ENCODE measurements at places on chromosomes 11 and 22.
A peak's percentile ranks its signal among the peaks of the same experiment; 100 is the strongest.

- no peak for DNase-seq
These were observed 31.0 kb downstream of the SIK2 start for GRCh38 chr11:111633248-111633647.

GRCh38 chr11:83282084-83282716, 4.0 kb downstream of the CCDC90B start:
- no peak for DNase-seq

DNA sequence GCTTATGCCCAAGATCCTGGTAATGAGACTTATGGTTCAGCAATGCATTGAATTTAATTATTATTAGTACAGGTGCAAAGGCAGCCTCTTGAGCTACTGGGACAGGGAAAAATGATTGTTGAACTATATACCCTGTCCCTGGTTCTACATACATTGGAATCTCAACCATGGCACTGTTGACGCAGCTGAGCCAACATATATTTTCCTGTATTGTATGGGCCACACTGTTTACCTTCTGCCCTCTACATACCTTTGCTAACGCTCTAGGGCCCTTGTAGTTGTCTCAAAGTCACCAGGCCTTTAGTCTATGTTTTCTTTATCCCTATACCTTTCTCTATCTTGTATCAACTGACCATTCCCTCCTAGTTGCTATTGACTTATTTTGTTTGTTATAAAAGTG, 22.6 kb downstream of the KREMEN1 start:
- DNase-seq, result no peak

GRCh38 chr11:44623341-44623730, 57.9 kb downstream of the CD82 start:
- no peak for DNase-seq

- DNase-seq, result no peak
These were observed 19.1 kb upstream of the LINC01488 start for GRCh38 chr11:69462106-69462951.

DNA sequence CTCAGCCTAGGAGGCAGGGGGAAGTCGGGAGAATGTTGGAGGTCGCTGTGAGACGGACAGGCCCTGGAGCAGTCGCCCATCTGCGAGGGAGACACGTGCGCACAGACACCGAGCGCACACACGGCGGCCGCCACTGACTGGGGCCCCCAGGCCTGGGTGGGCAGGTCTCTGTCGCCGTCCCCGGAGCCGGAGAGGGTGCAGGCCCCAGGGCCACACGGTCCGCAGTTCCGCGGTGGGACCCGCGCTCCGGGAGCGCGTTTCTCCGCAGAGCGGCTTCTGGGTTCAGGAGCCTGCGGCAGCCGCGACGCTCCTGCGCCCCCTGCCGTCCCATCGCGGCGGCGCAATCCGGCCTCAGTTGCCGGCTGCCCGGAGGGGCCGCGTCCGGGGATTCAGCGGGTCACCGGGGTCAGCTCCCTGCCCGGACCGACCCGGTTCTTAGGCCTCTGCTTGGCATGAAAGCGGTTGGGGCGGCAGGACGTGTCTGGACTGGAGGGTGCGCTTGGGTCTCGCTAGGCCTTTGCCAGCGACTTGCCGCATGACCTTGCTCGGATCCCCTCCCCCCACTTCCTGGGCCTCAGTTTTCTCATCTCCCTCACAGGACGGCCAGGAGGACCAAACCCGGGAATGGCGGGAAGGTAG, 31.2 kb downstream of the PDE2A start:
- peak; percentile 72 for DNase-seq

GRCh38 chr11:61735391-61735790, 17.0 kb upstream of the MYRF start:
- DNase-seq, result no peak

DNA sequence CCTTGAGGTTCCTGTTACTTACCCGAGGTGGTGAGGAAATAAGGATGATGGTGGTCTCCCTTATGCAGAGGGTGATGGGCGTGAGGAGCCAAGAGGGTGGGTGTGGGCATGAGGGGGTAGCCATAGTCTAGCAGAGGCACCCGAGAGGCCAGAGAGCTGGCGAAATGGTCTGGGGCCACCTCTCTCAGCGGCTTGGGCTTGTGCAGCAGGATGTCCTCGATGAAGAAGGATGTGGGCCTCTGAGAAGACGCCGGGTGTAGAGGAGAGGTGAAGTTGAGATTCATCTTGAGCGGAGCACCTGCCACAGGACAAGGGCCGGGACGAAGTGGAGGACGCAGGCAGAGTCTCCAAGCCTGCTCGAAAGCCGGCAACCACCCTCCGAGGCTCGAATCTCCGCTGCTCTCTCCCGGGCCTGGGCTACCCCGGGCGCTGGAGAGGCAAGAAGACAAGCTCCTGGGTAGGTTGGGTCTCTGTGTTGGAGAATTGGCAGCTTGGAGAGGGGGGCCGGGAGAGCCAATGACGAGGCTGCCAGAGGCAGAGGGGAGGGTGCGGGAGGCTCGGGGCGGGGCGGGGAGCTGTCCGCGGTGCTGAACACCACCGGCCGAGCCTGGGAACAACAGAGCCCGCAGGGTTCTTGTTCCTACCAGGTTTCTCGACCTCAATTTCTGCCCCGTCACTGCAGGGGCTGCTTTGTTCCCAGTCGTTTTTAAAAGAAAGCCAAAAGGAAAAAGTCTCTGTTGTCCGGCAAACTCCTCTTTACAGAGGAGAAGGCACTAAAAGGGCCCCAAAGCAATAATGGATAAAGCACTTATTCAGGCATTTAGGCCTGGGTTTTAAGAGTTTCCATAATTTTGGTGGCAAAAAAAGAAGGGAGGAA, at the start of gene BSX:
Gene BSX (minus strand): TSS at position 447 of the 877 bp plus-strand sequence. CDS start 163 bp downstream, at position 284.
- peak; percentile 95 for DNase-seq

Data from GM23338 (cell line).